ENCODE measurements at places on chromosomes 3 and 15.
A peak's percentile ranks its signal among the peaks of the same experiment; 100 is the strongest.

- peak; percentile 23 for DNase-seq
These were observed 470.2 kb upstream of the PROK2 start for GRCh38 chr3:72255191-72255590.

DNA sequence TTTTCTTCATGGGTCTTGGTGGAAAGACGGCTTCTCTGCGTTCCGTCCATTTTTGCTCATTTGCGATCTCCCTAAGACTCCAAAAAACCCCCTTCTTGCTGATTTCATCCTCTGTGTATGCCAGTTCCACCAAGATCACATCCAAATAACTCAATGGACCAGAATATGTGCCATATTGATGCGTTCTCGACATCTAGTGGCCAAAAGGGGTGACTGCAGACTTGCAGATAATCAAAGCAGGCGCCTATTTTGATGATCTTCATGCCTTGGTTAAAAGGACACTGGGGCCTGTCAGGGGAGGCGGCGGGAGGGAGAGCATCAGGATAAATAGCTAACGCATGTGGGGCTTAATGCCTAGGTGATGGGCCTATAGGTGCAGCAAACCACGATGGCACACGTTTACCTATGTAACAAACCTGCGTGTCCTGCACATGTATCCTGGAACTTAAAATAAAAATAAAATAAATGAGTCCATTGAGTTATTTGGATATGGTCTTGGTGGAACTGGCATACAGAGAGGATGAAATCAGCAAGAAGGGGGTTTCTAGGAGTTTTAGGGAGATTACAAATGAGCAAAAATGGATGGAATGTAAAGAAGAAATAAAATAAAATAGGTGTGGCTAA lies 104.2 kb upstream of the RAD18 start:
- no peak for DNase-seq

GRCh38 chr3:133979553-133979952 lies 50.2 kb downstream of the SLCO2A1 start:
- DNase-seq, result no peak

- no peak for DNase-seq
These were observed 48.8 kb downstream of the CHRD start for GRCh38 chr3:184428561-184429175.

DNA sequence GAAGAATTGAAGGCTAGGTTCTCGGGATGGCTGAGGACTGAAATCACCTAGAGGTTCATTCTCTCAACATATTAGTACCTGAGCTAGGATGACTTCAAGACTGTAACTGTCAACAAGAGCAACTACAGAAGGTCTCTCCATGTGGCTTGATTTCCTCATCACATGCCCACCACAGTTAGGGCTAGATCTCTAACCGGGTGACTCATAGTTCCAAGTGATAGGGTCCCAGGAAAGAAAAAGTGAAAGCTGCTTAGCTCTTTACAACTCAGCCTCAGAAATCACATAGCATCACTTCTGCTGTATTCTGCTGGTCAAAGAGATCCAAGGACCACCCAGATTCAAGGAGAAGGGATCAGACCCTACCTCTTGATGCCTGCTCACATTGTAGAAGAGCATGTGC lies 165.4 kb upstream of the AGTR1 start:
- no peak for DNase-seq

DNA sequence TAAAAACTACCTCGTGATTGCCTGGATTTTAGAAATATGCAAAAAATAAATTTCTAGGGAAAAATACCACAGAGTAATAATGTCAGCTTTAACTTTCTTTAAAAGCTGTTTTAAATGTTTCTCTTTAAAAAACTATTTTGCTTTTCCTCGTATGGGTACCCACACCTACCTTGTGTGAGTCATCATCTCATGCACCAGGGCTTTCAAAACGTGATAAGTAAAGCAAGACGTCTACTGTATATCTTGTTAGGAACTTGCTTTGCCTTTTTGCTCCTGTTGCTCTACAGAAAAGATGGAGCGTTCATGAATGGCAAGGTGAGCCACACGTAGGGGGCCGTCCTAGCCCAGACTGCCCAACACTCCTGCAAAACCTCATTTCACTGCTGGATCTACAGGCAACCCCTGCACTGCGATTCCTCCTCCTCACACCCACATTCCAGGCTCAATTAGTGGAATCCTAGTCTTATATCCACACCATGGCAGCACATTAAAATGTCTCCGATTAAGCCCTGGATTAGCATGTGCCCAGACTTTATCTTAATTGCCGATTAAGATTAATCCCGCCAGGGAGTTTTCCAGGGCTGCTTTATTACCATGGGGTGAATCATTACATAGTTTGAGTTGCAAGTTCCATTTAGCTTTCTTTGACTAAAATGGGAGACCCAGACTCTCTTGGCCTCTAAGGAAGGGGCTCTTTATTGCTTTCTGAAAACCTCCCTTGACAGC lies 293.6 kb upstream of the ICE2 start:
- no peak for DNase-seq

DNA sequence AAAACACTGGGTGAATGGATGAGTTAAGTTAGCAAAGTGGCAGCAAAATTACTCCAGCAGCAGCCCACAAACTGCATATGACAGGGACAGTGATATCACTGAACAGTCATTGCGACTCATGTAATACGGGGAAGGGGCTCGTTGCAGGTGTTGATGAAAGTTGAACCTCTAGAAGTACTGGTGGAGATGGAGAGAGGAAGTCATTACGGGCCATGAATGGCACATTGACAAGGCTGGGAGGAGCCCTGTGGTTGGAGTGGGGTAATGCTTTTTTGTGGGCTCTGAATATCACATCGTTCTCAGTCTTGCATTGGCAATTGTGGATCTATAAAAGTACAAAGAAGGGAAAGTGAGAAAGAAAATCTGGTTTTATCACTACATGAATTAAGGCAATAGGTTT lies 278.1 kb downstream of the ZPLD1 start:
- DNase-seq, result no peak

- DNase-seq, result no peak
These were observed 18.9 kb downstream of the CCPG1 start for GRCh38 chr15:55389264-55389607.

DNA sequence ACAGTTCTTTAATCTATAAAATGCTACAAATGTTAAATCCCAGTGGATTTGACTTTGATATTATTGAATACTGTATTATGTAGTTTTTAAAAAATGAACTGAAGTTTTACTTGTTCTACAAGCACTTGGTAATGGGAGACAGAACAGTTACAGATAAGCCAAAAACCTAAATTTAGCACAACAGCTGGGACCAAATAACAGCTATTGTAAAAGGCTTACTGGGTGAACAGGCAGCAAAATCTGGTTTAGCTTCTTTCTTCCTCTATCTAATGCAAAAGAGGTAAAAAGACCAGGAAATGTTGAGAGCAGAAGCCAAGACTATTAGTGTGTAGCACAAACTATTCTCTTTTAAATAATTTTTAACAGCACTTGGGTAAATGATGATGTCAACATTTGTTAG lies 1.6 kb upstream of the ATOSA start:
- DNase-seq, result no peak

DNA sequence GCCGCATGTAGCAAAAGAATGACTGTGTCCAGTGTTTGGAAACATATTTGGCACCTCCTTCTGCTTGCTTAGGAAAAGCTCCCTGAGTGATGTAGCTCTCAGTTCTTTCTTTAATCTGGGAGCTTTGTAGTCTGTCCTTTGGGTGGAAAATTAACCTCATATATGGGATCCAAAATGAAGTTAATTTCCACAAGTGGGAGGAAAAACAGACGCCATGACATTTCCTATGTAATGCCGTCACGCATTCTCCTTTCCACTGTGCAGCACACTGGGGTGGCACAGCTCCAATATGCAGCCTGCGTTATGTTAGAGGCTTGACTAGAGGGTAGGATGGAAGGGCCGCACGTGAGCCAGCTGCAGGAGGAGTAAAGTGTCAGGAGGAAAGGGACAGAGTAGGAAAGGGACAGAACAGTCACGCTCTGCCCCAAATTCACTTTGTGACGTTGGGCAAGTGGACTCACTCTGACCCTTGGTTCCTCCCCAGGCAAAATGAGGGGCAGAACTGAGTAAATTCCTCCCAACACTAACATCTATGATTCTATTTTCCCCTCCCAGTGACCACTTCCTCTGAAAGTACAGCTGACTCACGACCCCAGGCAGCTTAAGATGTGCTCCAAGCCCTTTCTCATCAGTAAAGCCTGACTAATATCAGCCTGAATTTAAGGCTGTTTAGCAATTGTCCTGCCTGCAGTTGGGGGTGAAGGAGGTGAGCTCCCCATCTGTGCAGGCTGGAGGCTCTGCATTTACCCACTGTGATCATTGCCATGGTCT lies 176.5 kb upstream of the PFN2 start:
- DNase-seq, result peak; percentile 28

DNA sequence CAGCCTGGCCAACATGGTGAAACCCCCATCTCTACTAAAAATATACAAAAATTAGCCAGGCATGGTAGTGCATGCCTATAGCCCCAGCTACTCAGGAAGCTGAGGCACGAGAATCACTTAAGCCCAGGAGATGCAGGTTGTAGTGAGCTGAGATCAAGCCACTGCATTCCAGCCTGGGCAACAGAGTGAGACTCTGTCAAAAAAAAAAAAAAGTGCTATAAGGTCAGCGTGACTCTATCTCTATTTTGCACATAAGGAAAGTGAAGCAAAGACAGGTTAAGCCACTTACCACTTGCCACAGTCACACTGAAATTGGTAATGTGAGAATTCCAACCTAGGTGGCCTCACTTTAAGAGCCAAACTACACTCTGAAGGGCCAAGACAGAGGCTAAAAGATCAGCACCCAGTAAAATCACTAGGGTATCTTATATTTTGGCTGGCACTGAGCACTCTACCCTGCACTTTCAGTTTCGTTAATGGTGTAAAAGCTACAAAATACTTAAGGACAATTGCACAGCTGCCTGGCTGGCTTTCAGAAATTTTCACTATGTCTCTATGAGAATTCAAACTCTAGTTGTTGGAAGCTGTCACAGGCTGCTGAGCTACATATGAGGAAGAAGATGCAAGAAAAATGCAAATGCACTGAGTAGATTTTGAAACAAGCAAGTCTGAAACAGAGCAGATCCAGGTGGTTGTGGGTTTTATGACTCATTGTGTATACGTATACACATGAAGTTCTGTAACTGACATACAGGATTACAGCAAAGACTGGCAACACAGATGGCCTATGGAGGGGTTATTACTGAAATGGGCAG lies 32.7 kb downstream of the TRANK1 start:
- no peak for DNase-seq

DNA sequence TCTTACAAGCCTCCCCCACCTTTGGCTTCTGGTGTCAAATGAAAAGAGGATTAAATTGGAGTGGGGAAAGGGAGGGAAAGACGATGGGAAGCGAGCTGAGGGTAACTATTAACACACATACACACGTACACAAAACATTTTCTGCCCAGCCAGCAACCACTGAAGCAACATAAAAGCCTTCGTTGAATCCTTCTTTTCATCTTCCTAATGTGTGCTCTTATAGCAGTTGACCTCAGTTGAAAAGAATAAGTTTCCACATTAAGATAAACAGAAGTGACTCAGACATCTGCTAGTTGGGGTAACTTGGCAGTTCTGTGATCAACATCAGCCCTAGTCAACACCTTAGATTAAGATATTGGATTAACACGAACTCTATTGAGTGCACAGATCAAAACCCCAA lies 558.5 kb downstream of the MECOM start:
- DNase-seq, result no peak

GRCh38 chr15:76347482-76348055 lies 11.0 kb downstream of the ISL2 start:
- DNase-seq, result peak; percentile 55

- no peak for DNase-seq
These were observed 6.9 kb downstream of the TMEM39A start for GRCh38 chr3:119456469-119456868.
